ENCODE measurements at places on chromosomes 7 and 10. TPM values are rescaled to one million over a fixed set of nuclear protein-coding genes. Genes with fewer than 3 reads are reported as not detected.

DNA sequence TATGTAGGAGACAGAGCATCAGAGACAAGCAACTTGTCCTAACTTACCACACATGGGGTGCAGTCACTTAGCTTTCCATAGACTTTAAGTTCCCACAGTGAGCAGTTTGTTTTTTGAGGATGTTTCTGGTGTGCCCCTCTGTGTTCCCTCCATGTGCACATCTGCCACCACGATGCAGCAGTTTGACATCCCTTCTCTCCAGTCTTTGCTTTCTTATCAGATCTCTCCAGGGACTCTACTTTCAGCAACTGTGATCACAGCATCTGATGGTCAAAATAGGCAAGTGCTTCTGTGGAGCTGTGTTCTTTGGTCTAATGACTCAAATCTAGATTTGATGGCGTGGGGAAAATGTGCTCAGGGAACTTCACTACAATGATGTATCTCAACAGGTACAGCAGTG lies 96.5 kb upstream of the NAMPT start:
- DNase-seq = no peak

DNA sequence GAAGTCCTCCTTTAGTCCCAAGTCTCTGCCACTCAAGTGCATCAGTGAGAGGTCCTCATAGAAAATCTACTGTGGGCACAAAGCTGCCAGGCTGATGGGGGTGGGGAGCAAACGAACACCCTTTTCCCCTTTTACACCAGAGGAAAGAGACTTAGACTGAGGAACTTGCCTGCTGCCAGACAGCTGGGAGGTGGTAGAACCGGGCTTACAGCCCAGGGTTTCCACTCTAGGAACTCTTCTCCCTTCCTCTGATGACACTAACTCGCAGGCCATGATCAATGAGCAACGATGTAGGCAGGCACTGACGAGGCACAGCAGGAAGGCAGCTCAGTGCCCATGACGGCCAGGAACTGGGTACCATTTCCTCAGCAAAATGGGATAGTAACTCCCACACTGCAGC lies 11.0 kb upstream of the SH2D4B start:
- no peak for DNase-seq

Gene CASTOR2
- total RNA-seq = 1.5 TPM

DNA sequence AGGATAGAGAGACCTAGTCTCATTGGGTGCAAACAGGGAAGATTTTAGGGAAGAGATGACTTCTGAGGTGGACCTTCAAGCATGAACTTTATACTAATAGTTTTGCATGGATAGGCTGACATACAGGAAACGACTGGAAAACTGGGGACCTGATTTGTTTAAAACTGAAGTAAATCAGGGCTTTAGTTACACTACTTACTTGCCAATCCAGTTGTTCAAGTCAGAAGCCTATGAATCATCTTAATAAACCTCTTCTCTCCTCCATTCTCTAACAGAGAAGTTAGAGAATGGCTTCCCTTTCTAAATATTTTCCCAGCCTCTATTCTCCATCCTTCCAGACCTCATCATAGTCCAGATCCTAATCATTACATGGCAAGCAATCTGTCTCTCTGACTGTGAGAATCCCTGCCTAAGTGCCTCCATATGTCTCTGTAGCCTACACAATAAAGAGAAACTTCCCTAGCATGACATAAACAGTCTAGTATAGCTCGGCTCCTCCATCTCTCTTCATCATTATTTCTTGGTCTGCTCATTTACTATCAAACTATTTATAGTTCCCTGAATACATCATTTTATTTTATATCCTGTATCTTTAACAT lies 55.8 kb downstream of the PRKG1 start:
- no peak for DNase-seq

- DNase-seq = no peak
These were observed 311.2 kb upstream of the SEMA3D start for GRCh38 chr7:85498031-85498430.

Gene IL15RA
- 6.4 TPM for total RNA-seq

GRCh38 chr10:119256897-119257296 lies 49.5 kb downstream of the GRK5 start:
- DNase-seq = no peak

Gene SLC16A9
- total RNA-seq = 11.7 TPM

GRCh38 chr10:135132-135600 lies at the start of gene ZMYND11:
ZMYND11 (plus strand) TSS chr10:135455; CDS start chr10:180013, 44,558 bp downstream.
- peak; percentile 70 for DNase-seq

- DNase-seq = no peak
These were observed 10.9 kb downstream of the SCART1 start for GRCh38 chr10:133464582-133465031.

DNA sequence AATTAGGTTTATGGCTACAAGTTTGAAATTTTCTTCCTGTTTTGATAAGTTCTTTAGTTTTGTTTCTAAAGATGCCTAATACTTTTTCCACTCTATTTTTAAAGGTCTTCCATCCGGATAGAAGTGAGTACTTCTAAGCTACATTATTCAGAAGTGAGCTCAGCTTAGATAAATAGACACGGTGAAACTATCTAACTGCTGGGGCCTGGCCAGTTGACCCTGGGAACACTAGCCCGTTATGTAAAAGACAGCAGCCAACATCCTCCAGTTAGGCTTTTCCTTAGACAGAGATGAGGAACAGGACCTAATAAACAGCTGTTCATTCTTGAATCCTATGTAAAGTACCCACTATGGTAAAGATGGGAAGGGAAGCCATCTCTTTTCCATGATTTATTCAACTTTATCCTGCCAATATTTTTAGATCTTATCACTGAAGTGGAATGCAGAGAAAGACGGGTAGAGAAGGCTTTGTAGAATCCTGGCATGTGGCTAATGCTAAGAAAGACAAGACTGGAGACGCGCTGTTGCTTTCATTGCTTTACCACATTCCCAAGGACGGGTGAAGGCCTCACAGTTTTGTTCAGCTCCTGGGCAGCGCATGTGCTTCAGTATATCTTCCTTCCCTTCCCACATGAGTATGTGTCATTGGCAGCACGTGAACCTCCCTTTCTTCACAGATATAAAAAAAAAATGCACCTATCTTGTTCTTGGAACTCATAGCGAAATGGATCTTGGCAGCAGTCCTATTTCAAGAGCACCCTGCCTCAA lies 340.0 kb upstream of the MEOX2 start:
- no peak for DNase-seq

- no peak for DNase-seq
These were observed 17.4 kb downstream of the KIF5B start for GRCh38 chr10:32038777-32039176.

GRCh38 chr10:107994621-107995270 lies 830.2 kb upstream of the SORCS1 start:
- no peak for DNase-seq

- DNase-seq = no peak
These were observed 2.2 kb upstream of the CELF2 start for GRCh38 chr10:11015446-11015934.
